Inflammatory macrophage treated with lipopolysaccharide for 4 hours (primary cell): ENCODE measurements at places on chromosomes 13 and 19.
A peak's percentile ranks its signal among the peaks of the same experiment; 100 is the strongest.

GRCh38 chr13:32142956-32143375 is 111.4 kb downstream of the FRY start:
- DNase-seq = no peak

- DNase-seq = no peak
These were observed 51.5 kb upstream of the GTF3A start for GRCh38 chr13:27372896-27373295.

DNA sequence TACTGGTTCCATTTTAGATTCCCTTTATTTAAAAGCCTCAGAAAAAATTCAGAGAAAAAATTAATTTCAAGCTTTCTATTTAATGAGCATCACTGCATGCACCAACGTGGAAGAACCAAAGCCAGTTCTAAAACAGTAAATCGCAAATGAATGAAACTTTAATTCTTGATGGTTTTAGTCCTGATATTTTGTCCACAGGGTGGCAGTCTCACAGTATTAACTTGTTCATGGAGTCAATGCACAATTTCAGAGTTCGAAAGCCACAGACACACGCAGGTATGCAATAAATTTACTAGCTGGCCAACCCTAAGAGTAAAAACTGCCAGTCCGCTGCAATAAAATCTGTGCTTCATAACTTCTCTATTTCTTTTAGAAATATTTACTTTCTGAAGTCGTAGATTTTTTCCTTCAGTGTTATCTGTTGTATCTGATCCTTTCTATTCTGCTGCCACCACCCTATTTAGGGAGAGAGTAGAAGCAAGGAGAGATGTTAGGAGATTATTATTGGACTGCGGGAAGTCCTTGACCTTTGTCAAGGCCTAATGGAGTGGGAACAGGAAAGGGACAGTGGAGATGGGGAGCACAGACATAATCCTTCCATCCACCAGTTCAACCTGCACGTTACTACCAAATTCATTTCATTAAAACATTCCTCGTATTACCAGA is 7.0 kb upstream of the WBP4 start:
- DNase-seq = peak; percentile 52

- DNase-seq = no peak
These were observed 583 bp downstream of the FGF14 start for GRCh38 chr13:102401265-102401664.

- DNase-seq = no peak
These were observed 44.8 kb downstream of the CCDC70 start for GRCh38 chr13:51906581-51906980.

- no peak for DNase-seq
These were observed 219.4 kb downstream of the KLF5 start for GRCh38 chr13:73278186-73278585.

DNA sequence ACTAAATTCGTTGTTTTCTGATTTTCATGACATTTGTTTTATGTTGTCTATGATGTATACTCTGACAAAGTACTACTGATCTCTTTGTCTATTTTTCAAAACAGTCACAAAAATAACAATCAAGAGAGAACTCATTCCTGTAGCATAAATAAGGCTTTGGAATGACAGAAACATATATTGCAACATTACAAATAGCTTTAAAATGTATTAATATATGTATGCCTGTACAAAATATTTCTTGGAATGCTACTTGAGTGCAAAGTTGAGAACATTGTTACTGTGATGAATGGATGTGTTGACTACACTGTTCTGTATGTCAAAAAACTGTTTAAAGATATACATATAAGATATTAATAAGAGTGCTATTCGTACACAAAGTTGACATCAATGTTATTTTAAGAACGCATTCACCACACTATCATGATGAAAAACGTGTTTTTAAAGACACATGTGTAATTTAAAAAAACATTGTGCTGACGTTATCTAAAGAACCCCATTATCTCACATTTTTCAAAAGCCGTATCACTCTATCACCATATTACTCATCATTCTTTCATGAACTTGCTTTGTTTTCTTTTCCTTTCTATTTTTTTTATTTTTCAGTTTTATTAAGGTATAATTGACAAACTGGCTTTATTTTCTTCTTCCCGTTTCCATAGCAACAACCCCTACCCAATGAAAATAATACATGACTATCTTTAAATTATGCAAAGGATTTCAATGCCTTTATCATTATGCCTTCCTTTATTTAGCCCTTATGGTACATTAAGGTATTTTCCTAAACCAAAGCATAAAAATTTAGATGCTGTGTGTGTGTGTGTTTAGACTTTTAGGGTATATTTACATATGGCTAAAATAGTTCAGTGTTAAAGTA is 918.8 kb downstream of the SLITRK1 start:
- DNase-seq = no peak
